GM06990 (cell line): ENCODE measurements at places on chromosomes 11 and 22.

- DNase-seq: no peak
Observed at GRCh38 chr11:3227568-3228444, 4.4 kb downstream of the MRGPRE start.

DNA sequence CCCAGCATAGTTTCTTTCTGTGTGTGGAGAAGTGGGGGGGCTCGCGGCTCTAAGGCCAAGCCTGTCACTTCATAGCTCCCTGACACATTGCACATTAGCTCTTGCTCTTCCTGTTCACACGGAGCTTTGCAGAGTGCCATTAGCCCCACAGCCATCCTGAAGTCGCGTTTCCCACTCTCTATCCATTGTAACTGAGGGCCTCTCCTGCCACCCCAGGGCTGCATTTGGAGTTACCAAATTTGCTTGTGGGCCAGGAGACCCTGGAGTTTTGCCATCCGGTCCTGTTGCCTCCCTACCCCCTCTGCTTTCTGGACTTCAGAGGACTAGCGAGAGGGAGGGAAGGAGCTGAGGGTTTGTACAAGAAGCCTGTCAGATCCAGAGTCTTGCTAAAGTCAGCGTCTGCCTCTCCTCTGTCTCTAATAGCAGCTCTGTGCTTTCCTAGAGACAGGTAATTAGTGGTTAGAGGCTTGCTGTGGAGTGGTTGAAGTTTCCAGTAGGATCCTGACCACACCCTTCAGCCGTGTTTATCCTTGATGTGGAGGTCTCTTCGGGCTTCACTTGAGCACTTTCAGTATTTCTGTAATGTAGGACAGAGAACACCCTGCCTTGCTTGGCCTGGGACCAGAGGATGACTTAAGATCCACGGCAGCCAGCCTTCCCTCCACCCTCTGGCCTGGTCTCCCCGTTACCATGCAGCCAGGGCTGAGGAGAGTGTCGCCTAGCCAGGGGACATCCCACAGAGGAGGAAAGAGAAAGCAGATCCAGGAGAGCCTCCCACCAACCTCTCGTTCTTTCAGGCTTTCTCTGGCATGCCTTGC lies 14.1 kb downstream of the DCPS start:
- DNase-seq: no peak

DNA sequence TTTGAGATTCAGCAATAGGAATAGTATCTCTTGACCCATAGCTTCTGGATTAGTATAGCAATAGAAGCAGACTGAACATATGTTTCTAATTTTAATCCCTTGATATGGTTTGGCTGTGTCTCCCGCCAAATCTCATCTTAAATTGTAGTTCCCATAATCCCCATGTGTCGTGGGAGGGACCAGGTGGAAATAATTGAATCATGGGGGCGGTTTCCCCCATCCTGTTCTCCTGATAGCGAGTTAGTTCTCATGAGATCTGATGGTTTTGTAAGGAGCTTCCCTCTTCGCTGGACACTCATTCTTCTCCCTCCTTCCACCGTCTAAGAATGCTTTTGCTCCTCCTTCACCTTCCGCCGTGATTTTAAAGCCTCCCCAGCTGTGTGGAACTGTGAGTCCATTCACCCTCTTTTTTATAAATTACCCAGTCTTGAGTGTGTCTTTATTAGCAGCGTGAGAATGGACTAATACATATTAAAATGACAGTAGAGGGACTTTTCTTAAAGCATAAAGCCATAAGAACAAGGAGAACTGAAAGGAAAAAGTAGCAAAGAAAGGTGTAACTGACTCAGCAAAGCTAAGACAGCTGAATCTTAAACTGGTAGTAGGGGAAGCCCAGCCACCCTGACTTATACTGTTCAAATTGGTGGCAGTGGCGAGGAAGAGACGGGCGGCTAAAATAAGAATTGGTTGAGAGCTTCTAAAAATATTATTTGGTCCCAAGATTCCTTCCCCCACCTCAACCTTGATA lies 20.3 kb upstream of the SLN start:
- DNase-seq: no peak

DNA sequence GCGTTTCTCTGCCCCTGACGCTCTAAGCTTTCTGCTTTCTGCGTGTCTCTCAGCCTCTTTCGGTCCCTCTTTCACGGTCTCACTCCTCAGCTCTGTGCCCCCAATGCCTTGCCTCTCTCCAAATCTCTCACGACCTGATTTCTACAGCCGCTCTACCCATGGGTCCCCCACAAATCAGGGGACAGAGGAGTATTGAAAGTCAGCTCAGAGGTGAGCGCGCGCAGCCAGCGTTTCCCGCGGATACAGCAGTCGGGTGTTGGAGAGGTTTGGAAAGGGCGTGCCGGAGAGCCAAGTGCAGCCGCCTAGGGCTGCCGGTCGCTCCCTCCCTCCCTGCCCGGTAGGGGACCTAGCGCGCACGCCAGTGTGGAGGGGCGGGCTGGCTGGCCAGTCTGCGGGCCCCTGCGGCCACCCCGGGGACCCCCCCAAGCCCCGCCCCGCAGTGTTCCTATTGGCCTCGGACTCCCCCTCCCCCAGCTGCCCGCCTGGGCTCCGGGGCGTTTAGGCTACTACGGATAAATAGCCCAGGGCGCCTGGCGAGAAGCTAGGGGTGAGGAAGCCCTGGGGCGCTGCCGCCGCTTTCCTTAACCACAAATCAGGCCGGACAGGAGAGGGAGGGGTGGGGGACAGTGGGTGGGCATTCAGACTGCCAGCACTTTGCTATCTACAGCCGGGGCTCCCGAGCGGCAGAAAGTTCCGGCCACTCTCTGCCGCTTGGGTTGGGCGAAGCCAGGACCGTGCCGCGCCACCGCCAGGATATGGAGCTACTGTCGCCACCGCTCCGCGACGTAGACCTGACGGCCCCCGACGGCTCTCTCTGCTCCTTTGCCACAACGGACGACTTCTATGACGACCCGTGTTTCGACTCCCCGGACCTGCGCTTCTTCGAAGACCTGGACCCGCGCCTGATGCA lies at the start of gene MYOD1:
Gene MYOD1 (plus strand): TSS at position 544 of the 910 bp plus-strand sequence. CDS start 212 bp downstream, at position 756.
- DNase-seq: no peak

DNA sequence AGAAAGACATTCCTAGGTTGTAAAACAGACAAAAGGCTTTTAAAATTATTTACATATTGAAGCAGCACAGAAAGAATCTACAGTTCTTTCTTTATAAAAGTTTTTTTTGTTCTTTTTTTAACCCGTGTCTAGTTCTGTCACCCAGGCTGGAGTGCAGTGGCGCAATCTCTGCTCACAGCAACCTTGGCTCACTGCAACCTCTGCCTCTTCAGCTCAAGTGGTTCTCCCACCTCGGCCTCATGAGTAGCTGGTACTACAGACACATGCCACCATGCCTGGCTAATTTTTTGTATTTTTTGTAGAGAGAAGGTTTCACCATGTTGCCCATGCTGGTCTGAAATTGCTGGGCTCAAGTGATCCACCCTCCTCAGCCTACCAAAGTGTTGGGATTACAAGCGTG lies 3.8 kb upstream of the INCENP start:
- no peak for DNase-seq

GRCh38 chr11:1402355-1403077 lies 12.8 kb downstream of the BRSK2 start:
- no peak for DNase-seq

GRCh38 chr11:47001781-47002181 lies 65.2 kb downstream of the CSTPP1 start:
- DNase-seq: no peak

- DNase-seq: no peak
Observed at GRCh38 chr11:17763244-17763643, 28.7 kb downstream of the KCNC1 start.

- no peak for DNase-seq
Observed at GRCh38 chr11:76161261-76161961, 44.9 kb downstream of the WNT11 start.

GRCh38 chr11:118184784-118185579 lies 8.5 kb upstream of the SCN2B start:
- DNase-seq: no peak

- no peak for DNase-seq
Observed at GRCh38 chr11:105227363-105227762, 87.8 kb upstream of the CARD18 start.
